Central memory CD8-positive, alpha-beta T cell (primary cell): ENCODE measurements at places on chromosomes 6 and 20.

- no peak for DNase-seq
- H3K4me1 ChIP-seq, result no peaks in the 10 kb centered on the region
- no peak overlapping the region for H3K4me3 ChIP-seq
- no peak overlapping the region for H3K27ac ChIP-seq
- no peaks in the 10 kb centered on the region for H3K36me3 ChIP-seq
These were observed 513.3 kb downstream of the HAO1 start for GRCh38 chr20:7426890-7427496.

GRCh38 chr6:165556116-165556843 is 106.8 kb downstream of the PDE10A start:
- H3K36me3 ChIP-seq, result no peaks in the 10 kb centered on the region
- no peak overlapping the region for H3K4me3 ChIP-seq
- DNase-seq, result no peak
- no peak overlapping the region for H3K27ac ChIP-seq
- H3K27me3 ChIP-seq, result no peaks in the 10 kb centered on the region

- H3K4me1 ChIP-seq, result peaks cover 88% of the 10 kb centered on the region
- no peaks in the 10 kb centered on the region for H3K27me3 ChIP-seq
- no peak overlapping the region for H3K27ac ChIP-seq
These were observed 14.5 kb downstream of the HECA start for GRCh38 chr6:139149383-139149782.

GRCh38 chr6:56866917-56867522 is 87.9 kb upstream of the BEND6 start:
- peaks cover 1% of the 10 kb centered on the region for H3K36me3 ChIP-seq
- peaks cover 13% of the 10 kb centered on the region for H3K27me3 ChIP-seq
- no peak overlapping the region for H3K4me3 ChIP-seq
- H3K27ac ChIP-seq, result no peak overlapping the region
- DNase-seq, result no peak

DNA sequence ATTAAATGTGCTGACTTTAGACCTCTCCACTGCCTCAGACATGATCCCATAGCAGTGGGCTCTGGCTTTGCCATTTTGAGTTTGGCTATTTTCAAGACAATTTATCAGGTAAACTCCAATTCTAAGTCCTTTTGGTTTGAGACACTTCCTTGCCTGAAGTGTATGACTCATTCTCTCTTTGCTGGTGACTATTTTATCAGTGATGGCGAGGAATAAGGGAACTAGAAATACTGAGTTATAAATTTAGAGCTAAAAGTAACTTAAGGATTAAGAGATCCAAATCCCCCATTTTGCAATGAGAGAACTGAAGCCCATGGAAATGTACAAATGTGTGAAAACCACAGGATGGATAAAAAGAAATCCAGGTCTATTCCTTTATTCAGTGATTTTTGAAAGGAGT is 30.9 kb upstream of the CD83 start:
- peaks cover 4% of the 10 kb centered on the region for H3K36me3 ChIP-seq
- no peak for DNase-seq
- H3K4me3 ChIP-seq, result no peak overlapping the region
- peaks cover 22% of the 10 kb centered on the region for H3K27me3 ChIP-seq
- H3K27ac ChIP-seq, result no peak overlapping the region

GRCh38 chr20:41185013-41185757 is 47.8 kb downstream of the PLCG1 start:
- no peaks in the 10 kb centered on the region for H3K27me3 ChIP-seq
- H3K4me1 ChIP-seq, result peaks cover 27% of the 10 kb centered on the region
- peak overlapping the region; percentile 44 for H3K27ac ChIP-seq
- H3K36me3 ChIP-seq, result no peaks in the 10 kb centered on the region
- DNase-seq, result peak; percentile 2

GRCh38 chr6:105691081-105691480 is 288.2 kb upstream of the PREP start:
- DNase-seq, result no peak
- no peaks in the 10 kb centered on the region for H3K27me3 ChIP-seq
- H3K36me3 ChIP-seq, result no peaks in the 10 kb centered on the region
- H3K4me1 ChIP-seq, result no peaks in the 10 kb centered on the region
- H3K27ac ChIP-seq, result no peak overlapping the region

- H3K36me3 ChIP-seq, result no peaks in the 10 kb centered on the region
- no peaks in the 10 kb centered on the region for H3K4me1 ChIP-seq
- no peak overlapping the region for H3K4me3 ChIP-seq
- DNase-seq, result no peak
These were observed 32.4 kb upstream of the NOP56 start for GRCh38 chr20:2619961-2620595.

DNA sequence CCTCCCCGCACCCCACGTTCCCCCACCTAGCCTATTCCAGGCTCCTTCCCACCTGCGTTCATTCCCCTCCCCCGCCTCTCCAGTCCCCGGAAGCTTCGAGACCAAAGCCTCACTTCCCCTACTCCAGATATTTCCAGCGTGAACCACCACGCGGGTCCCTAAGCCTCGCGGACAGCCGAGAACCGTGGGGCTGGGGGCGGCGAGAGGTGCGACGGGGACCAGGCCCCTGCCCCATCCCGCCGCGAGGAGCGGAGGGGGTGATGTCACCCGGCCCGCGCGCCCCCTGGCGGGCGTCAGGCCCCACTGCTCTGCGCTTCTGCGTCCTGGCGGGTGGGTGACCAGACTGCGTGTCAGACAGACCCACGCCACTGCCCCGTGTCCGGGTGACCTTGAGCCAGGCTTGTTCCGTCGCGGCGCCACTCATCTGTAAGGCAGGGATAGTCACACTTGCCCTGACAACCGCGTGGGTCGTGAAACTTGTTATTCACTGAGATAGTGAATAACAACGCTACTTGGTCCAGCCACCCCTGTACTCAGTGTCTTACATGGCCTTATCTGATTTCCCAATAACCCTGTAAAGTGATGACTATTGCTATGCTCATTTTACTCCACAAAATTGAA is 9.0 kb upstream of the HSP90AB1 start:
- peaks cover 21% of the 10 kb centered on the region for H3K4me1 ChIP-seq
- peak overlapping the region; percentile 90 for H3K4me3 ChIP-seq
- peak overlapping the region; percentile 88 for H3K27ac ChIP-seq
- peaks cover 8% of the 10 kb centered on the region for H3K36me3 ChIP-seq
- DNase-seq, result peak; percentile 71
- H3K27me3 ChIP-seq, result no peaks in the 10 kb centered on the region

DNA sequence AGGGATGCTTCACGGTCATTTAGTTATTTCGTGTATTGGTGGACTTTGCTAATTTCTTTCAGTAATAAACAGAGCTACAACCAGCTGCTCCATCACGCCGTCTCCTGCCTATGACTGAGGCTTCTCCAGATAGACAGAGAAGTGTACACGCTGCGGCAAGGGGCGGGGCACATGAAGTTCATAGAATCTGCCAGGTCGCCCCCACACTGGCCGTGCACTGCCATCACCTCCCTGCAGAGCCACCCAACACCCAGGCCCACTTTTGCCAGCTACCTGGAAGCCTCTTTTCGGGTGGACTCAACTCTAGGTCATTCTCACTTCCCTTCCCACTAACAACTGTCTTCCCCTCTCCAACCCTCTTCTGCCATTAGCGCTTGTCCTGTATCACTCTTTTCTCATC is 88.4 kb downstream of the SULF2 start:
- H3K27me3 ChIP-seq, result peaks cover 23% of the 10 kb centered on the region
- no peak overlapping the region for H3K4me3 ChIP-seq
- DNase-seq, result no peak
- no peak overlapping the region for H3K27ac ChIP-seq
- no peaks in the 10 kb centered on the region for H3K4me1 ChIP-seq

DNA sequence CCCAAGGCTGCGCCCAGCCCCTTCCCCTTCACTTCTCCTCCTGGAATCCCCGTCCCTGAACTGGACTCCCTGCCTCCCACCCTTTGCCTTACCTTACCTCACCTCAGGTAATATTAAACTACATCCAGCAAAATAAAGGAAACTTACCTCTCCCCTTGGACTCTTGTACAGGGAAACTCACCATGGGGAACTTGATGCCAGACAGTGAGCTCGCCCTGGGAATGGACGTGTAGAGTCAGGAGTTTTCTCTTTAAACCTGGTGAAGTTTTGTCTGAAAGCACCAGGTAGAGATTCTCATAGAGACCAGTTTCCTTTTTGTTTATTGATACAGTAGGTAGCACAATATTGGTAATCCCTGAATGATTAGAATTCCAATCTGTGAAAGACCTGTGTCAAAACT is 544 bp upstream of the HLA-C start:
- H3K4me1 ChIP-seq, result peaks cover 70% of the 10 kb centered on the region
- H3K27me3 ChIP-seq, result no peaks in the 10 kb centered on the region
- peaks cover 57% of the 10 kb centered on the region for H3K36me3 ChIP-seq
- H3K4me3 ChIP-seq, result peak overlapping the region; percentile 97

DNA sequence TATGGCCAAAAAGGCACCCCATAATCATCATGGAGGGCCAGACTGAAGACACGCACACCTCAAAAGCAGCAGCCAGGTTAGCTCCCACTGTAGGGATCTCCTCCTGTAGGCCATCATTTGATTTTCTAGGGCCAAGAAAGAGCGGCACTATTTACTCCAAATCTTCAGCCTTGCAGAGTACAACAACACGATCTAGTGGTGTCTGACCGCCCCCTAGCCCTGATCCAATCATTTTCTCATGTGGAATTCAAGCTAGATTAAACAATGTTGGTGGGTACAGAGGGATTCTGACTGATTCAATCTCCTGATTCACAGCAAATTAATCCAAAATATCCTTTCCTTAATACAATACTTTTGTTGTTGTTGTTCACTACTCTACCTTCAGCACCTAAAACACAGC is 12.5 kb downstream of the GNAS-AS1 start:
- peaks cover 69% of the 10 kb centered on the region for H3K27me3 ChIP-seq
- H3K4me3 ChIP-seq, result no peak overlapping the region
- DNase-seq, result no peak
- no peaks in the 10 kb centered on the region for H3K36me3 ChIP-seq
- H3K27ac ChIP-seq, result no peak overlapping the region

GRCh38 chr6:4301871-4302270 is 166.5 kb upstream of the ECI2 start:
- peaks cover 39% of the 10 kb centered on the region for H3K27me3 ChIP-seq
- peaks cover 3% of the 10 kb centered on the region for H3K36me3 ChIP-seq
- no peak for DNase-seq
- no peak overlapping the region for H3K27ac ChIP-seq

GRCh38 chr20:31915491-31916280 is 36.2 kb downstream of the PDRG1 start:
- H3K4me3 ChIP-seq, result no peak overlapping the region
- H3K27me3 ChIP-seq, result peaks cover 42% of the 10 kb centered on the region
- H3K27ac ChIP-seq, result no peak overlapping the region
- no peaks in the 10 kb centered on the region for H3K36me3 ChIP-seq
- H3K4me1 ChIP-seq, result no peaks in the 10 kb centered on the region

- H3K27ac ChIP-seq, result no peak overlapping the region
- DNase-seq, result no peak
- peaks cover 58% of the 10 kb centered on the region for H3K27me3 ChIP-seq
- peaks cover 5% of the 10 kb centered on the region for H3K36me3 ChIP-seq
These were observed 1.5 kb downstream of the EBF4 start for GRCh38 chr20:2694008-2694471.

GRCh38 chr6:3764516-3765335 is 13.2 kb upstream of the PXDC1 start:
- H3K27me3 ChIP-seq, result peaks cover 47% of the 10 kb centered on the region
- H3K27ac ChIP-seq, result no peak overlapping the region
- no peaks in the 10 kb centered on the region for H3K4me1 ChIP-seq
- no peak overlapping the region for H3K4me3 ChIP-seq

- no peak for DNase-seq
- peaks cover 15% of the 10 kb centered on the region for H3K36me3 ChIP-seq
- no peak overlapping the region for H3K4me3 ChIP-seq
- no peaks in the 10 kb centered on the region for H3K27me3 ChIP-seq
These were observed 16.8 kb upstream of the SIRPB1 start for GRCh38 chr20:1636621-1637020.

DNA sequence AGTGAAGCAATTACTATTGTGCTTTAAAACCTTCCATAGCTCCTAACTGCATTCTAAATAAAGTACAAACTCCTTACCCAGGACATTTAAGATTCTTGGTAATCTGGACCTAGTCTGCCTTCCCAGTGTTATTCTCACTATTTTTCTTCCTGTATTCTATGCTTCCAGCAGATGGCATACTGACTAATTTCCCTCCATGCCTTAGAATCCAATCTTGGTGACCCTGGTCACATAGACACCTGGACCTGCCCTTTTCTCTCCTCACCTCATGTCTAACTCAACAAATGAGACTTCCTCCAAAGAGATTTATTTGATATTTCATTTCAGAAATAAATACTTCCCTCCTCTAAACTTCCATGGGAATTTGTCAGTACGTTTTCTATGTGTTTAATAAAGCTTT is 25.8 kb downstream of the ROS1 start:
- H3K27me3 ChIP-seq, result no peaks in the 10 kb centered on the region
- H3K4me1 ChIP-seq, result no peaks in the 10 kb centered on the region
- no peak overlapping the region for H3K4me3 ChIP-seq
- H3K27ac ChIP-seq, result no peak overlapping the region
- DNase-seq, result no peak

GRCh38 chr6:33279971-33280511 is 3.1 kb downstream of the B3GALT4 start:
- no peaks in the 10 kb centered on the region for H3K27me3 ChIP-seq
- DNase-seq, result no peak
- peaks cover 37% of the 10 kb centered on the region for H3K36me3 ChIP-seq
- peak overlapping the region; percentile 53 for H3K27ac ChIP-seq
- peak overlapping the region; percentile 34 for H3K4me3 ChIP-seq

DNA sequence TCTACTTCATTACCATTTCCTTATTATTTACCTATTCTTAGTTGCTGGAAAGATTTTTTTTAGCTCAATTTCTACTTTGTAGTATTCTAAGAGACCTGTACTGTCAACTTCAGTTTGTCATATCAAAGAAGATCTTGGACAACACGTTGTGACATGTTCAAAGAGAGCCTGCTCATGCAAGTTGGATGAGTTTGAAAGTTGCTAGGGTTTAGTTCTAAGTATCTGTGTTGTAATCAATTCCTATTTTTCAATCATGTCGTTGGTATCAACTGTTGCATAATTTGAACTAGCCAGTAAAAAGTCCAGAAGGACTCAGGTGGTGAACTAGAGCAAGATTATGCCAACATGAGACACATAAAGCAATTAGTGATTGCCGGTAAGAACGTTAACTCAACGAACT is 30.2 kb downstream of the PKIB start:
- no peak for DNase-seq
- no peak overlapping the region for H3K4me3 ChIP-seq
- no peaks in the 10 kb centered on the region for H3K4me1 ChIP-seq
- H3K27me3 ChIP-seq, result no peaks in the 10 kb centered on the region

GRCh38 chr6:166932116-166932515 is 24.2 kb downstream of the RNASET2 start:
- peak overlapping the region; percentile 78 for H3K27ac ChIP-seq
- H3K36me3 ChIP-seq, result peaks cover 33% of the 10 kb centered on the region
- no peaks in the 10 kb centered on the region for H3K27me3 ChIP-seq

DNA sequence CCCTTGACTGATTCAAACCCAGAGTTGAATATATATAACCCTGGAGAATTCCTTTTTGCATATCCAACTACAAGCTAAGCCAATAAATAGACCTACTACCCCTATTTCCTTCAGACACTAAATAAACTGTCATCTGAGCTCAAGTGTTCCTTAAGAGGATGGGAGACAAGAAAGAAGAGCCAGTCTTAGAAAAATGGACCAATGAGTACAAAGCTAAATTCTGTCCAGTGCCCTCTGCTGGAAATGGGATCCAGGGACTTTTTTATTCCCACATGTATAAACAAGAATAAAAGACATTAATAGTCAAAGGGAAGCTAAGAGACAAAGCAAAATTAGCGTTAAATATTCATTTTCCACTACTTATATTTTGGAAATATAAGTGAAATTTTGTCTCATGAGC is 4.8 kb downstream of the PPP1R10 start:
- peak overlapping the region; percentile 87 for H3K27ac ChIP-seq
- H3K4me3 ChIP-seq, result no peak overlapping the region
- no peak for DNase-seq
- no peaks in the 10 kb centered on the region for H3K27me3 ChIP-seq
- H3K4me1 ChIP-seq, result peaks cover 79% of the 10 kb centered on the region
- H3K36me3 ChIP-seq, result peaks cover 66% of the 10 kb centered on the region
